ENCODE measurements at places on chromosomes 7 and 10. TPM values are rescaled to one million over a fixed set of nuclear protein-coding genes. Genes with fewer than 3 reads are reported as not detected.

DNA sequence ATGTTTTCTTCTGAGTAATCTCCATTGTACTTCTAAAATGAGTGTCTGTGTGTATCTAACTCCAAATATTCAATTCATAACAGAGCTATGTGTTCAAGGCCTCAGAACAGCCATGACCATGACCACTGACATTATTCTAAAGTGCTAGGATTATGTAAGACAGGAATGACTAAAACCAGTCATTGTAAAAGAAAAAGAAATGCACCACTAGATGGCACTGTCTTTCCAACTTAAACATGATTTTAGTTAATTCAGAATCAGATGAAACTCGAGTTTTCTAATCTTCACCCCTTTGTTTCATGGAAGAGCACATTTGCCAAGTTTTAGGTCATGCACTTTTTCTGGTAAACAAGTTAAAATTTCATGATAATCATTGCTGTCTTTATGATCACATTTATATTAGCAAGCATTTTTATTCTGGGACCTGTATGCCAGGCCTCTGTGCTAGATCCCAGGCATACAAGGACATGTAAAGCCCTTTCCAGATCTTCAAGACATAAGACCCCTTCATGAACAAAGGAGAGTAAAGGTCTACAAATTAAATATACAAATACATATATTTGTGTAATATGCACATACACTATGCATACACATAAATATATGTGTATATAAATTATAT, 26.1 kb upstream of the RSU1 start:
- peaks cover 13% of the 10 kb centered on the region for H3K4me1 ChIP-seq
- DNase-seq, result no peak
- H3K27ac ChIP-seq, result no peak overlapping the region

DNA sequence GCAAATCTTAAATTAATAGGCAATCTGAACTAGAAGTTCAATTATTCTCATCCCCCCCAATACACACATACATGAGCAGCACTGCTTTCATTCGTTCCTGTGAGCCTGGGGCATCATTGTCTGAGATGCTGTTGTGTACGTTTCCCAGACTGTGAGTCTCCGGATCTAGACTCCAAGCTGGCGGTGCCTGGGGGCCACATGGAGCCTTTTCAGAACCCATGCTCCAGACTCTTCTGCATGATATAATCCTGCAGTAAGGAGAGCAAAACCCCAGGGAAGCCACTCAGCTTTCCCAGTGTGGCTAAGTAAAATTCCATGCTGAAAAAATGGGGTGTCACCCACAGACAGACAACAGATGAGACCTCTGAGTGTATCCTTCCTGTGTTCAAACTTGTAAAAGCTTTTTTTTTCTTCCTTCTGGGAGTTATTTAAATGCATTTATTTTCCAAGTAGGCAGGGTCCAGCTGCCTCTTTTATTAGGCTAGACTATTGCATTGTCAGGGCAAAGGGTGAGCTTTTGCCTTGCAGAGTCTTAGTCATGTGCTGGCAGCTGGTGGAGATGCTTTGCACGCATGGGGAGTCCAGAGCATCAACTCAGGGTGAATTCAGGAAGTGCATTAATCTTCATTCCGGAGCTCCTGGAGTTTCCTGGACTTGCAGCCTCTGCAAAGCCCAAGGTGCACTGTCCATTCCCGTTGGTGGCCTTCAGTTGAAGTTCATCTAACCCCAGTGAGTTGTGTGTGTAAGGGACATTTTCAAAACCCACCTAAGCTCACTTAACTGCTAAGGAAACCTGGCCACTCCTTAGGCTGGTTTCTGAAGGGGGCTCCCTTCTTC, 185.7 kb upstream of the ADO start:
- H3K4me3 ChIP-seq, result no peak overlapping the region
- H3K27me3 ChIP-seq, result no peaks in the 10 kb centered on the region
- H3K36me3 ChIP-seq, result no peaks in the 10 kb centered on the region
- no peak for DNase-seq
- no peak overlapping the region for H3K27ac ChIP-seq
- H3K4me1 ChIP-seq, result no peaks in the 10 kb centered on the region

Gene LRRD1
- total RNA-seq, result not detected

- H3K36me3 ChIP-seq, result no peaks in the 10 kb centered on the region
- no peaks in the 10 kb centered on the region for H3K4me1 ChIP-seq
- DNase-seq, result no peak
- no peak overlapping the region for H3K4me3 ChIP-seq
Observed at GRCh38 chr7:23474829-23475575, 4.7 kb upstream of the IGF2BP3 start.

DNA sequence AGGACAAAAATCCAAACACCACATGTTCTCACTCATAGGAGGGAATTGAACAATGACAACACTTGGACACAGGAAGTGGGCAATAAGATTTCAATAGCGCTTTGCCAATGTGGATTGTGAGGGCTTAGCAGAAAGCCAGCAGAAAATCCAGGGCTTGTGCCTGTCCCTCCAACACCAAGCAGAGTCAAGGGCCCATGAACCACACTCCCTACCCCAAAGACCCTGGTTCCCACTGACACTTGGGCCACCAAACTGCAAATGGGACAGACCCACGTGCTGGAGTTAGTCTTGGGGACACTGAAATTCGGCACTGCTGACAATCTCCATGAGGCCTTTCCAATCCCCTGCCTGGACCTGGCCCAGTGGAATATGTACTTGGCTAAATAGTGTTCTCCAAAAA, 67.0 kb downstream of the GRID1 start:
- H3K36me3 ChIP-seq, result no peaks in the 10 kb centered on the region
- H3K27me3 ChIP-seq, result no peaks in the 10 kb centered on the region
- no peak overlapping the region for H3K27ac ChIP-seq

Gene HMX2
- not detected for total RNA-seq

Gene WEE2
- total RNA-seq, result not detected

DNA sequence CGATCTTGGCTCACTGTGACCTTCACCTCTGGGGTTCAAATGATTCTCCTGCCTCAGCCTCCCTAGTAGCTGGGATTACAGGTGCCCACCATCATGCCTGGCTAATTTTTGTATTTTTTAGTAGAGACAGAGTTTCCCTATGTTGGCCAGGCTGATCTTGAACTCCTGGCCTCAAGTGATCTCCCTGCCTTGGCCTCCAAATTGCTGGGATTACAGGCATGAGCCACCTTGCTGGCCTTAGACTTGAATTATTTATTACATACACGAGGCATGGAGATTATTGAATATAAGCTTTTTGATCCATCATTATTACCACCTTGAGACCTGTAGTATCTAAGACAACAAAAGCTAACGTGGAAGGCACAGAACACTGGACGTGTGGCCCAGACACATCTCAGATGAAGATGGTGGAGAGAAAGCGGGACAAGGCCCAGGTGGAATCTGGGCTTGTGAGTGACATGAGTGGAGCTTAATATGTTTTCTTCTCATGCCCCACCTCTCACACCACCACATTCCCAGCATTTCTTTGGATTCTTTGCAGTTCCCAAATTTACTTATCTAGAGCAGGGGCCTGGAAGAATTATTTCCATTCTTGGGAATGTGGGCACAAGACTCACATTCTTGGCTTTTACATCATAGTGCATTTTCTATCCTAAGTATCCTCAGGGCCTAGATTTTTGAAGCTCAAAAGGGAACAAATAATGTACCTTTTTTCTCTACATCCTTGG, 76.6 kb downstream of the SUGCT start:
- H3K36me3 ChIP-seq, result no peaks in the 10 kb centered on the region
- H3K4me3 ChIP-seq, result no peak overlapping the region
- no peaks in the 10 kb centered on the region for H3K27me3 ChIP-seq
- no peak for DNase-seq
- H3K4me1 ChIP-seq, result no peaks in the 10 kb centered on the region
- H3K27ac ChIP-seq, result peak overlapping the region; percentile 14

Gene NKX6-2
- total RNA-seq, result not detected

DNA sequence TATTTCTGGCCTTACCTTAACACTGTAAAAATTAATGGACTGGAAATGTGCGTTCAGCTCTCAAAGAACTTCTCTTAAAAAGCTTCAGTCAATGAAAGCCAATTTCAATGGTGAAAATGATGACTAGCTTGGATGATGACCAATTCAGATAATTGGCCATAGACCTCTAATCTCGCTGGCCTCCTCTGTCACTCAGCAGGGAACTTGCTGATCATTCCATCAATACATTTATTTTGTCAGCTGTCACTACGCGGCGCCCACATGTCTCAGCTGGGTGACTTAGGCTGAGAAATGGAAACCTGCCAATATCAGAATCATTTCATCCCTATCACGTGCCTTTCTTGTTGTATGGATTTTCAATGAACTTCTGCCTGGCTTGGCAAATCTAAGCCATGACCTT, 673.0 kb upstream of the AUTS2 start:
- H3K36me3 ChIP-seq, result no peaks in the 10 kb centered on the region
- no peaks in the 10 kb centered on the region for H3K27me3 ChIP-seq
- no peak overlapping the region for H3K27ac ChIP-seq
- no peaks in the 10 kb centered on the region for H3K4me1 ChIP-seq

DNA sequence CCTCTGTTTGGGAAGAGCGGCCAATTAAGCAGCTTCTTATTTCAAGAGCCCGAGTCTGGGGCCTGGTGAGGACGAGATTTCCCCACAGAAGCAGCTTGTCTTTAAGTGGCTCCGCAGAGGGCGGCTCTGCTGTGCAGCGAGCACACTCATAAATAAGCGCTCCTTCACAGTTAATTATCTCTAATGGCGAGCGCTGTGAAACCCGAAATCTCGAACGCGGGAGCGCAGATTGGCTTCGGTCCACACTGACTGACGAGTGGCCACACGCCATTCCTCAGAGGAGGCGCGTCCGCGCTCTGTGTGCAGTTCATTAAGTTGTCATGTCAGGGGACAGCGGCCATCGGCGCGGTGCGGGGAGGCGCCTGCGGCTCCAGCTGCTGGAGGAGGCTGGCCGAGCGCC, 560.9 kb downstream of the DNAJB6 start:
- H3K36me3 ChIP-seq, result no peaks in the 10 kb centered on the region
- no peak overlapping the region for H3K27ac ChIP-seq
- no peaks in the 10 kb centered on the region for H3K27me3 ChIP-seq
- no peak overlapping the region for H3K4me3 ChIP-seq
- DNase-seq, result no peak
- H3K4me1 ChIP-seq, result no peaks in the 10 kb centered on the region

Gene HOXA4
- total RNA-seq, result 2.1 TPM

GRCh38 chr7:107854989-107855388, 36.0 kb upstream of the DLD start:
- H3K36me3 ChIP-seq, result no peaks in the 10 kb centered on the region
- no peaks in the 10 kb centered on the region for H3K4me1 ChIP-seq
- H3K4me3 ChIP-seq, result no peak overlapping the region
- H3K27me3 ChIP-seq, result no peaks in the 10 kb centered on the region
- H3K27ac ChIP-seq, result no peak overlapping the region
- DNase-seq, result no peak

DNA sequence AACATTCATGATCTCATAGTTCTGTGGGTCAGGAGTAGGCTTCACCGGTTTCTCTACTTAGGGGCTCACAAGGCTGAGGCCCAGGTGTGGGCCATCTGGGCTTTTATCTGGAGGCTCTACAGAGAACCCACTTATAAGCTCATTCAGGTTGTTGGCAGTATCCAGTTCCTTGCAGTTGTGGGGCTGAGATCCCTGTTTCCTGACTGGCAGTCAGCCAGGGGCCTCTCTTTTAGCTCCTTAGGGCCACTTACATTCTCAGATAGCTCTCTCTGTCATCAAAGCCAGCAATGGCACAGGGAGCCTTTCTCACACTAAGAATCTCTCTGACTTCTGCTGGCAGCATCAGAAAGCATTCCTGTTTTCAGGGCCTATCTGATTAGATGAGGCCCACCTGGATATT, 18.2 kb upstream of the HECTD2 start:
- no peak for DNase-seq
- no peaks in the 10 kb centered on the region for H3K27me3 ChIP-seq
- no peaks in the 10 kb centered on the region for H3K36me3 ChIP-seq
- H3K4me1 ChIP-seq, result no peaks in the 10 kb centered on the region
- H3K27ac ChIP-seq, result no peak overlapping the region

DNA sequence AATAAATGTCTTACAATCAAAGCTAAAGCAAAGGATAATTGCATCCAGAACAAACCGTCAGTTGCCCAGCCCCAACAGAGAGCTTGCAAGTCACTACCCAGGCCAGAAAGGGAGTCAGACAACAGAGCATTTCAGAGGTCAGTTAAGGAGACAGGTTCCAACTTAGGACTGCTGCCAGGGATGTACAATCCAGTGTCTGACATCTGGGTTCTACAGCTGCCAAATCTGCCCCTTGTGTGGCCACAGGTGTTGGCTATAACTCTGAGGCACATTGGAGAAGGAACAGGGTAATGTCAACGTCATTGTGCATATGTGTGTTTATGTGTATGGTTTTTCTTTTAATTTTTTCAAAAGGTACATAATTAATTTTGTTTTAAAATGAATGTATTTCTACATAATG, 85.2 kb upstream of the GLCCI1 start:
- H3K4me1 ChIP-seq, result no peaks in the 10 kb centered on the region
- no peak overlapping the region for H3K4me3 ChIP-seq
- H3K27me3 ChIP-seq, result no peaks in the 10 kb centered on the region
- H3K27ac ChIP-seq, result no peak overlapping the region
- DNase-seq, result no peak
